HEK293T (cell line): ENCODE measurements at places on chromosomes 2 and 18.
A peak's percentile ranks its signal among the peaks of the same experiment; 100 is the strongest.

GRCh38 chr2:197547163-197547900 is 31.5 kb downstream of the MOB4 start:
- no peak for DNase-seq

- no peak for DNase-seq
These were observed 44.9 kb downstream of the PTPN2 start for GRCh38 chr18:12839057-12839525.

GRCh38 chr2:3041246-3041645 is 336.4 kb downstream of the EIPR1 start:
- DNase-seq, result no peak

DNA sequence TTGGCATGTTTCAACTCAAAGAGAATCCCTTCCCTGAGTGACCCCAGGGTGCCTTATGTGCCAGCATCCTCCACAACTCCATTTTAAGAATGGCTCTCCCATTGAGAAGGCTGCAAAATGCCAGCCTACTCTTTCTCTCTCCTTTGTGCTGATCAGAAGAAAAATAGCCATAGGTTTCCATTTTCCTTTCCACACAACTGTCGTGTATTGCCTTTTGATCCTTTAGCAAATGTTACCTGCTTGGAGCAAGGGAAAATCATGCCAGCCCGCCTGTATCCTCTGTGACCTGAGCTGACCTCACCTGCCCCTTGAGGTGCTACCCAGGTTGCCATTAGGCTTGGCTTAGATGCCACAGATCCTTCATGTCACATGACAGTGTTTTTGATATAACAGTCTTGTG is 38.8 kb downstream of the DPYSL5 start:
- DNase-seq, result no peak

DNA sequence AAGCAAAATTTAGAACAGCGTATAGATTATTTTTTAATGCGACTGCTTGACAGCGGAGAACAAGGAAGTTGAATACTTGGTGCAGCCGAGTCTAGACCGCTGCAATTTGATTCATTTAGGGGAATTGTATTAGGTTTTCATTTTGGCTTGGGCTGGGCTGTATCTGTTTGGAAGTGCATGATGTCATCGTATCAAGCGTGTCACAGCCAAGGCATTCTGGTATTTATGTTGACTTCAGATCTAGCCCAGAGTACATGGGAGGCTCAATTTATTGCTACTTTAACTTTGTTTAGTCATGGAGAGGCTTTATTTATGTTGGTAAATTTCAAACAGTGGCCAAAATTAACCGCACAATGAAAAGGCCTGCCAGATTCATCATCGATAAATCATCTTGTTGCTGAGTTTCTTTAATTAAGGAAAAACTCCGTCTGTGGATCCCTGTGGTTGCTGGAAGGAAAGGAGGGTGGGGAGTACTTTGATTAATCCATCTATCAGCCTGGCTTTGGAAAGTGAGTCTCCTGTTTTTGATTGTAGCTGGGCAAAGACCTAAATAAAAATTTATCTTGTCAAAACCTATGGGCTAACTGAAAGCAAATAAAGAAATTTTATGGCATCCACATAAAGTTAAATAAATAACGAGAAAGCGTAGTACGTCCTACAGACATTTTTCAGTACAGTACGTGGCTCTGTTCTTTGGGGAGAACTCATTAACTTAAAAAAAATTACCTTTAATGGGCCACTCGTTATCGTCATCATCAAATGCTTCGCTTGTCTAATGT is 230.4 kb upstream of the SPRED2 start:
- DNase-seq, result peak; percentile 62

DNA sequence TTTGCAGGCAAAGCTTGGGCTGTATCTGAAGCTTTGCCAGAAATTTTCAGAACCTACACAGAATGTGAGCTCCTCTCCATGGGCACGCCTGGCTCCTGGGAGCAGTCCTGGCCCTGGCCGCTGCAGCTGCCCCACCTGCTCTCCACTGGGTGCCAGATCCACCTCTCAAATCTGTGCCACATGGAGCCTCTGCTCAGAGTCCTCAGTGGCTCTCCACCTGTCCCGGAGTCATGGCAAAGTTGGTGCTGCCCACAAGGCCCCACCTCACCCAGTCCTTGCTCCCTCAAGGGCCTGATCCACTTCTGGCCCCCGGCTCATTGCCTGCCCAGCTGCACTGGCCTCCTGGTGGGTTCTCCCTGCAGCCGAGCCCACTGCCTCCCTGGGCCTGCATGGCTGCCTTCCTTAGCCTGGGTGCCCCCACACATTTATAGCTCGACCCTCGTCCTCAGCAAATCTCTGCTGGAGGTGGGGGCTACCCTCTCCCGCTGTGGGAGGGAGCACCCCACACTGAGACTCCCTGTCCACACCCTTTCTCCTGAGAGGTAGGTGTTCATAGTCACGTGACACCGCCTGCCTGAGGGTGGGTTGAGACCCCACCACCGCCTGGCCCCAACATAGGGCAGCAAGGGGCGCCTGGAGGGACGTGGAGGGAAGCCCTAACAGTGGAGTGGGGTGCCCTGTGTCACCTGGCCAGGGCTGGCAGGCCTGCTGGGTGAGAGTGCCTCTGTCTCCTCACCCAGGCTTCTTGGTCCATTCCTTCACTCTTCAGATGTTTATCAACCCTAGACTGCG is 224.1 kb downstream of the SH3RF3 start:
- no peak for DNase-seq

GRCh38 chr2:235011607-235011928 is 59.8 kb downstream of the SH3BP4 start:
- DNase-seq, result no peak
